ENCODE measurements at places on chromosomes 6 and 20.

- DNase-seq, result no peak
These were observed 480.5 kb upstream of the HTR1E start for GRCh38 chr6:86456821-86457220.

GRCh38 chr6:158040804-158041347 lies 59.2 kb downstream of the SYNJ2 start:
- DNase-seq, result no peak

- DNase-seq, result no peak
These were observed 20.0 kb upstream of the TMEM14A start for GRCh38 chr6:52650941-52651340.

DNA sequence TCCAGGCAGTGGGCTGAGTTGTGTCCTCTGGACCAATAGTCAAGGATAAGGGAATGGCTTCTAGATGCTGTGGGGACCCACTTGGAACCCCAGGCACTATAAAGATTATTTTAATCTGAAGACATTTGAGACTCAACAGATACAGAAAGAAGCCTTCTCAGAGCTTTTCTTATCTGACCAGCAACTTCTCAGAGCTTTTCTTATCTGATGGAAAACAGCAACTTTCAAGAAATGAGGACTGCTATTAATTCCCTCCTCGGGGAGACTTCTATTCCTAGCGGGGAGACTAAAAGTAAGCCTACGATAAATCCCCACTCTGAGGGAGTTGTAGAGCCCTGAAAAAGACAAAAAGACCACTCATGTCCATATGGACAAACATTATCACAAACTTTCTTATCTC lies 160.5 kb downstream of the RNASET2 start:
- no peak for DNase-seq

DNA sequence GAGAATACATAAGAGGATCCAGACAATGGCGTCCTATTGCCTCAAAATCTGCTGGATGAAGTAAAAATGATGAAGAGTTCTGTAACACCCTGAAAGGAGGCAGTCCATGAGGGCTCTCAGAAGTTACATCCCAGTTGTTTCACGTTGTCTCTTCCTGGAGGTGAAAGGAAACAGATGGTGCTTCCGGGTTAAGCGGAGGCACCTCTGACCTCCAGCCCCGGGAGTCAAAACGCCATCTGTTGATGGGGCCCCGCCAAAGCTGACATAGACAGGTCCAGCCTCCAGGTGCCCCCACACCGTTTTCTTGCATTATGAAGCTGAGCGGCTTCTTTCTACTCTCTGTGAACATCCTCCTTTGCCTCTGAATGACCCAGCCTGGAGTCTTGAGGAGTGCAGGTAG lies 9.5 kb downstream of the SEMG2 start:
- DNase-seq, result no peak

GRCh38 chr6:5673019-5673790 lies 333.5 kb downstream of the NRN1 start:
- no peak for DNase-seq
